Activated T-cell treated with anti-CD3 and anti-CD28 coated beads, Interleukin-2, amount 50 U/mL, for 24 hours (primary cell): ENCODE measurements at places on chromosomes 3 and 15.

DNA sequence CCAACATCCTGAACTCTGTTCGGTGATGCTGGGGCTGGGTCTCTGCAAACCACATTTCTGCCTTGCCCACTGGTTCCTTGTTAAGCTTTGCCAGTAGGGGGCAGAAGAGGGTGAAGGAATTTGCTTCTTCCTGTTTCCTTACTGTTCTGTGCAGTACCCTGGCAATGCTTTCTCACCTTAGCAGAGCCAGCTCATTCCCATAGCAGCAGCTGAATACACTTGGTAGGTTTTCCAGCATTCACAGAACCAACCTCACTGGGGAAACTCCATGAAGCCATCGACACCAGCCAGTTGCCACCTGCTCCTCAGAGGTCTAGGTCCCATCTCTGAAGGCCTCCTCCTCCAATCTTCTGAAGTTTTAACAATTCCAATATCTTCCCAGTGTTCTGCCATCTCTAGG lies 308.4 kb downstream of the PDCD6IP start:
- no peak for DNase-seq

GRCh38 chr3:81451611-81452010 lies 309.8 kb downstream of the GBE1 start:
- no peak for DNase-seq

DNA sequence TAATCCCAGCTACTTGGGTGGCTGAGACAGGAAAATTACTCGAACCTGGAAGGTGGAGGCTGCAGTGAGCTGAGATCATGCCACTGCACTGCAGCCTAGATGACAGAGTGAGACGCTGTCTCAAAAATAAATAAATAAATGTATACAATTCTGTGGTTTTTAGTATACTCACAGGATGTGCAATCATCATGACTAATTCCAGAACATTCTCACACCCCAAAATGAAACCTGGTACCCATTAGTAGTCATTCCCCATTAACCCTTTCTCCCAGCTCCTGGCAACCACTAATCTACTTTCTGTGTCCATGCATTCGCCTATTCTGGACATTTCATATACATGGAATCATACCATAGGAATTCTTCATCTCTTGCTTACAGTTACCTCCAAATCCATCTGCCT lies 44.5 kb downstream of the LRRFIP2 start:
- DNase-seq, result no peak

- no peak for DNase-seq
These were observed 6.3 kb upstream of the HES1 start for GRCh38 chr3:194129581-194130133.

DNA sequence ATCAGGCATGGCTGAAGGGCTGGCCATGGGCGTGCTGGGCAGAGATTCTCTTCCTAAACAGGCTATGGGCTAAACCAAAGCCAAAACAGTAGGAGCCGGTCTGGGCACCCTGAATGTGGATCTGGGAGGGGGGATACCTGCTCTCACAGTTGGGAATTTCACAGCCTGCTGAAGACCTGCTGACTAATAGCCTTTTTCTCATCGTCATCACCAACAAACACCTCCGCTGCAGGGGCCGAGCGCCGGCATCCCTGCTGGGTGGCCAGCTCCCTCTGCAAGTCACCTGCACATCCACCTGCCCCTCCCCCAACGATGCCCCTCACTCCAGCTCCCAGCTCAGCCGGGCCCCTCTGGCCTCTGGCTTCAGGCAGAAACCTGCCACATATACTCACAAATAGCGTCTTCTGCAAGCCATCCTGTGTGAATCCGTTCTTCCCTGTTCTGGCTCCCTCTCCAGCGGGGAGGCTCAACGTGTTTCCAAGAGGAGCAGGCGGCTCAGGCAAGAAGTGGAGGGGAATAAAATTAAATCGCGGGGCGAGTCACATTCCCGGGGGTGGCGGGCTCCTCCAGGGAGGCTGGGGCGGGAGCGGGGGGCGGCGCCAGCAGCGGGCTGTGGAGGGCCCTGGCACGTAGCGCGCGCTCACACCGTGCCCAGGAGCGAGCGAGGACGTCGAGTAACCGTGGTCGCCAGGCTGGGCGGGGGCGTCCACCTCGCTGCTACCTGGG lies 466 bp downstream of the IQSEC1 start:
- DNase-seq, result no peak

GRCh38 chr3:130905551-130905950 lies 11.7 kb downstream of the ATP2C1 start:
- DNase-seq, result no peak

- no peak for DNase-seq
These were observed 3.0 kb upstream of the IFT57 start for GRCh38 chr3:108225221-108225620.

DNA sequence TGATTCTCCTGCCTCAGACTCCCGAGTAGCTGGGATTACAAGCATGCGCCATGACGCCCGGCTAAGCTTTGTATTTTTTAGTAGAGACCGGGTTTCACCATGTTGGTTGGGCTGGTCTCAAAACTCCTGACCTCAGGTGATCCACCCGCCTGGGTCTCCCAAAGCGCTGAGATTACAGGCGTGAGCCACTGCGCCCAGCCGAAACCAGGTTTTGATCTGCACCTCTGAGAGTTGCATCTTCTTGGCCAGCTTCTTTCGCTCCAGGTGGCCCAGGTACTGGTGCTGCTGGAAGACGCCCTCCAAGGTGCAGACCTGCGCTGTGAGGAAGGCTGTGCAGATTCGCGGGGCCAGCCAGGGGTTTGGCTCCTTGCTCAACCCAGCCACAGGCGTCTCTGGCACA lies 275.4 kb upstream of the LRRC3B start:
- no peak for DNase-seq
